Activated CD8-positive, alpha-beta memory T cell treated with anti-CD3 and anti-CD28 coated beads, Interleukin-2, amount 50 U/mL, for 4 hours (primary cell): ENCODE measurements at places on chromosomes 1 and 21.
A peak's percentile ranks its signal among the peaks of the same experiment; 100 is the strongest.

DNA sequence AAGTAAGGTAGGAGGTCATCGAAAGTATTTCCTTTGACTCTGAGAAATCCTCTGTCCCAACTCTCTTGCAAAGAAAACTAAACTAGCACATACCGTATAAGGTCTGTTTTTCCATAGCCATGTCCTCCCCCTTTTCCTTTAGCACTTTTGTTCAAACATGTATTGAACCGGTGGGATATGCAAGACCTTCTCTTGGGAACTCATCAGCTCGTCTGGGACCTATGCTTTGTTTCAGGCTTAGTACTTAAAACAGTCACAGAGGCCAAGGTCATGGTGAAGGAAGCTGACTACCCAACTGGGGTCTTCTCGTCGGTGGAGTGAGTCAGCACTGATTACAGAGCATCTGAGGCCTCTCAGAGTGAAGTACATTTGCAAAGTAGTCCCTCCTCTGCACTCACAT lies 185.0 kb downstream of the ZBTB18 start:
- DNase-seq: no peak

DNA sequence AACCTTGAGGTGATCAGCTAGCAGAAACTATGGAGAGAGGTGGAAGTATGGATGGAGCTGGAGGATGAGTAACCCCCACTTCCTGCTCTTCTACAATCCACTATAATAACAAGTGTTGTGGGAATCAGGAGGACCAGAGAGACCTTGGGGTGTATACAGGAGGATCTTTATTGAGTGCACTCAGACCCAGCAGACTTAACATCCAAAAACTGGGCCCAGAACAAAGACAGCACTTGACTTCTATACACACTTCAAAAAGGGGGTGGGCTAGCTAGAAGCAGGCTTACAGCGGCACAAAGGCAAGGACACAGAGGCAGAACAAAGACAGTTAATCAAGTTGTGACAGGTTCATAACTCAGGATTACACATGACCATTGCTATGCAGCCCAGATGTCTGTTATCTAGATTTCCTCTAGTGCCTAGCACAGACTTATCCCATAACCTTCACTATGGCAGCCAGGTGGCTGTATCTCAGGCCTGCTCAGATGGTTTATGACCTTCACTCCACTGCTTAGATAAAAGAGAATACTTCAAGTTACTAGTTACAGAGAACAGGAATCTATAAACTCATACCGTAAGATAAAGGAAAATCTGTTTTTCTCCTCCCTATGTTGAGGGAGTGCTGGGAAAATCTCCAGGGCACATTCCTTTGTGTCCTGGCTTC lies 36.1 kb upstream of the PADI2 start:
- DNase-seq: no peak

GRCh38 chr1:35745124-35745730 lies 24.6 kb downstream of the CLSPN start:
- no peak for DNase-seq

- no peak for DNase-seq
These were observed 192.2 kb downstream of the PLPP3 start for GRCh38 chr1:56387071-56387740.

DNA sequence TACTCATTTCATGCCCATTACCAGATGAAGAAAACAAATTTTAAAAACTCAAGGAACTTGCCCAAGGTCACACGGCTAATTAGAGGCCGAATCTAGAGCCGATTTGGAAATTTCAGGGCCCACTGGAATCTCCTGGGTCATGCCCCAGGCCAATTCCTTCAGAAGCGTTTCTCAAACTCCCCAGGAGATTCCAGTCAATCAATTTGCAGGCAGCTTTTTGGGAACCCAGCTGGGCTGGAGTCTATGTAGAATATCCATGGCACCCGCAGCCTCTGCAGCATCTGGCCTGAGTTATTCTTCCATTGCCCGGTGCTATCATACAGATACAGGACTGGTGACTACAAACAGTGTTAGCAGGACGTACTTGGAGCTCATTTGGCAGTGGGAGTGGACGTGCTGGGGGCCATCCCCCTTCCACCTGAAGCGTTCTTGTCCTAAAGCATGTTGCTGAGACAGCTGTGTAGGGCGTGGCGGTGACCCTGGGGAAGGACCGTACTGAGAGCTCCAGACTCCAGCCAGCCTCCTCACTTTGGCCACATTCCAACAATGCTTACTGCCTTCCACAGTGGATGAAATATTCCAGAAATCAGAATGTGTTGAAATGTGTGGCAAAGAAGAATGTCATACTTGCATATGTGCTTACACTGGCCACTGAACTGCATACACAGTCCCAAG lies 38.3 kb downstream of the ABCG1 start:
- no peak for DNase-seq

- DNase-seq: no peak
These were observed 424.5 kb upstream of the DAB1 start for GRCh38 chr1:57848406-57848805.

- DNase-seq: no peak
These were observed 581 bp downstream of the ETV3 start for GRCh38 chr1:157137408-157138219.

GRCh38 chr1:2049718-2050431 lies at the start of gene PRKCZ:
PRKCZ (plus strand) TSS chr1:2050411; CDS start chr1:2050631, 220 bp downstream.
- DNase-seq: peak; percentile 97

DNA sequence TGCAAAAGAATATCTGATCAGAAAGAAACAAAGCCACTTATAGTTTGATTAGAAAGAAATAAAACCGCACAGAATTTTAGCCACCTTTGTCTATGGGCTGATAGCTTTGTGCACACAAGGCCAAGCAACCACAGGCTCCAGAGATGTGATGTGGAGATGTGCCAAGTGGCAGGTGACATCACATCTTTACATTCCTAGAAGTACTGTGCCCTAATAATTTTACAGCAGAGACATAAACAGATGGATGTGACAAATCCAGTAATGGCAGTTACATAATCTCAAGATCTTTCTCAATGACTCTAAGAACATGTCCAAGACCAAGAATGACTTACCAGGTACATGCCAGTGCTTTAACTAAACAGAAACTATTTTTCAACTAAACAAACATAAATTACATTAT lies 159.5 kb downstream of the LTN1 start:
- no peak for DNase-seq

GRCh38 chr1:178411756-178412399 lies 84.9 kb downstream of the CLEC20A start:
- no peak for DNase-seq

DNA sequence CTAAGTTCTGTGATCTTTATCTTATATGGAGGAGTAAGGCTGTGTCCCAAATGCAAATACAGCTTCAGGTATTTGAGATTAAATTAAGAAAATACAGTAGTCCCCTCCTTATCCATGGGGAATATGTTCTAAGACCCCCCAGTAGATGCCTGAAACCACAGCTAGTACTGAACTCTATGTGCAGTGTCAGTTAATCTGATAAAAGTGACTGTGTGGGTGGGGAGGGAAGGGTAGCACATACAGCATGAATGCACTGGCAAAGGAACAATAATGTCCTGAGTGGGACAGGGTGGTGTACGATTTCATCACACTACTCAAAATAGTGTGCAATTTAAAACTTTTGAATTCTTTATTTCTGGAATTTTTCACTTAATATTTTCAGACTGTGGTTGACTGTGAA lies 83.1 kb downstream of the HS2ST1 start:
- no peak for DNase-seq

DNA sequence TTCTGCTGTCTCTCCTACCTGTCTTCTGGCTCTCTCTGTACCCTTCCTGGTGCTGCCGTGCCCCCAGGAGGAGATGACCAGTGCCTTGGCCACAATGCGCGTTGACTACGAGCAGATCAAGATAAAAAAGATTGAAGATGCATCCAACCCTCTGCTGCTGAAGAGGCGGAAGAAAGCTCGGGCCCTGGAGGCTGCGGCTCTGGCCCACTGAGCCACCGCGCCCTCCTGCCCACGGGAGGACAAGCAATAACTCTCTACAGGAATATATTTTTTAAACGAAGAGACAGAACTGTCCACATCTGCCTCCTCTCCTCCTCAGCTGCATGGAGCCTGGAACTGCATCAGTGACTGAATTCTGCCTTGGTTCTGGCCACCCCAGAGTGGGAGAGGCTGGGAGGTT lies 38.1 kb upstream of the IL19 start:
- DNase-seq: no peak

DNA sequence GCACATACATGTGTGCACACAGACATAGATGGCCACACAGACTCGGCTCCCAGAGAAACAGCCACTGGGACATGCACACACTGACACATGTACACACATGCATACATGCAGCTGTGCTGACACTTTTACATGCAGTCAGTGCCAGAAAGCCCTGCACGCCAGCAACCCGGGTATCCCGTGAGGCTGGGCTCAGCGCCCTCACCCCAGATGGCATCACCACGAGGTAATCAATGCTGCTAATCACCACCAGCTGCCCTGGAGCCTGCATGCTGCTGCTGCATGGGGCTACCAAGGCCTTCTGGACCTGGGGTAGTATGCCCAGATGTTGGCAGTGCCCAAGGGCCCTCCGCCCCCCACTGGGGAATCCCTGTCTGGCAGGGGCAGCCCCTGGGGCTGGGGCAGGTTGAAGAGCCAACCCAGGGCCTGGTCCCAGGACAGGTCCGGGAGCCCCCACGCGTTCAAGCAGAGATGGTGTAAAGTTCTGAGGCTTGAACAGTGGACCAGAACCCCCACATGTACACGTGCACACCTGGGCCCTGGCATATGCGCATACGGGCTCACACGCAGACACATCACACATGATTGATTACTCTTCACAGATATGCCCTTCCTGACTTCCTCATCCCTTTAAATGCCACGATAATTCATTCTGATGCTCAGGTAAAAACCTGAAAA lies 2.7 kb upstream of the COL16A1 start:
- no peak for DNase-seq

DNA sequence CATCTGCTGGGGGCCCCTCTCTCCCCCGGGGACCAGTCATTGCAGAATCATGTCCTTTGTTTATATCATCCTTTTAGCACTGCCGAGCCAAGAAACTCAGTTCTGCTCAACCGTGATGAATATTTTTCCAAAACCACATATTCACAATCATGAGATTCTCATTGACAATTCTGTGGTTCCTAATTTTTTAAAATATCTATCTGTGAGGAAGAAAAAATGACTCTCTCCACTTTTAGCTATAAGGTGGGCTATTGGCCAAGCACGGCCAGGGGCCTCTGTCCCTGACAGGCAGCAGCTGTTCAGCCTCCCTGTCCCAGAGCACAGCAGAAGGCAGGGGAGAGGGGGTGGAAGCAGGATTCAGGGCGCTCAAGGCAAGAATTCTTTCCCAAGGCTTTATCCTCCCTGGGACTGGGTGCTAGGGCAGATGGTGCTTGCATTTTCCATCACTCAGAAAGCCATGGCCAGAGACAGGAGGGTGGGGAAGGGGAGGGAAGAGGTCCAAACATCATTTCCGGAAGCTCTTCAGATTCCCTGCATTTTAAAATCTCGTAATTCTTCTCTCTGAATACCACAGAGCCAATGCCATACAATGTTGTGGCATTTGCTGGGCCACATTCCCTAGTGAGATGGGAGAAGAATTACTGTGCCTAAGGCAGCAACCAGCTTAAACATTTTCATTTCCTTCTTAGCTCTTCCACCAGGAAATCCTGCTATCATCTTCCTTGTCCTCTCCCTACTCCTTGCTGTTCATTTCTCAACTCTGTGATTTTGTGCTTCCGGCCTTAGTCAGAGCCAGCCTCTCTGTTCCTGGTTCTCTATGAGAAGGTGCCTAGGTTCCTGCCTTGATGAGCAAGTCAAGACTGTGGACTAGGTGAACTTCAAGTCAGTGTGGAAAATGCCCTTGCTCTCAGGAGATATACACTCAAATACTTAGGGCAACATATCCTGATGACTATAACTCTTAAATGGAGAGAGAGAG lies 60.3 kb downstream of the KCNJ6 start:
- no peak for DNase-seq

DNA sequence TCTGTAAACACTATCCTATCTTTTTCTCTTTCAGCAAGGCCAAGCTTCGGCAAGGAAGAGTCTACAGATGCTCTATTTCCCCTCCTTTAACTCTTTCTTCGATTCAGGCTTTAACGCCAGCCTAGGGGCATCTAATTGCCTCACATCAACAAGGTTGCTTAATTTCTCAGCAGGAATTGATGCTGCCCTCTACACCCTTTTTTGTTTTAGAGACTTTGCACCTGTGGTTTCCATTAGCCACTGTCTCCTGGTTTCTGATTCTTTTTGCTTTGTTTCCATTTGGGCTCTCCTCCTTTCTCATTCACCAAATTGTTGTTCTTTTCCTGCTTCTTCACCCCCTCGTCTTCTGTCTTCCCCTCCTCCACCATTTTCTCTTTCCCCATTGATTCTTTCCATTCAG lies 202.4 kb upstream of the HMCN1 start:
- no peak for DNase-seq

GRCh38 chr1:53561503-53562105 lies 102.4 kb downstream of the DMRTB1 start:
- no peak for DNase-seq

- DNase-seq: no peak
These were observed 178.7 kb downstream of the DNM3 start for GRCh38 chr1:172019976-172020375.

DNA sequence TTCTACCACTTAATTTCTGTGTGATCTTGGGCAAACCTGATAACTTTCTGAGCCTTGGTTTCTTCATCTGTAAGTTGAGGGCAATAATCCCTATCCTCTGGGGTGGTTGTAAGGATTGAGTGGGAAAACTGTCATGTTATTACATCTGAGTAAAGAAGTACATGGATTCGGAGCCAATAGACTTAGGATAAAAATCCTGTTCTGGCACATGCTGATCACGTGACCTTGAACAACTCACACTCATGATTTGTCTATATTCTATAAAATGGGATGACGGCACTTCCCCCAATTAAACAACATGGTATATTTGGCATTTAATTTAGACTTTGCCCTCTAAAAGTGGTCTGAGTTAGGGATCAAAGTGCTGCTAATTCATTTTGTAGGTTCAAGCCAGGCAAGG lies 315.5 kb downstream of the PLPP3 start:
- no peak for DNase-seq

DNA sequence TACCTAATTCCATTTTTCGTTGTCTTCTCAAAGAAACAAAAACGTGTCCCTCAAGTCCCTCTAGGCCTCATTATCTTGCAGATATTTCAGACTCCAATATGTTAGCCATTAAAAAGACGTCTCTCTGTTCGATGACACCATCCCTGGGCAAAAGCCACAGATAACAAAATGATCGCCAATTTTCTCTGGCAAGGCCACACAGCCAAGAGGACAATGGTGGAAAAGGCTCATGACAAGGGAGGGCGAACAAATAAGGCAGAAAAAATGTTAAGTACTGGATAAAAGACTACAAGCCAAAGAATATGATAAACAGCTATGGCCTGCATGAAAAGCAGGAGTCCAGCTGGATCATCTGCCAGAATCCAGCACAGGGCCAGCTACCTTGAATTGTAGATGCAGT lies 82.9 kb downstream of the TBX15 start:
- DNase-seq: no peak

GRCh38 chr21:32350981-32351380 lies 41.8 kb downstream of the URB1 start:
- DNase-seq: no peak

- DNase-seq: peak; percentile 61
These were observed 790 bp downstream of the RPS8 start for GRCh38 chr1:44775930-44776729.

- no peak for DNase-seq
These were observed 6.7 kb downstream of the KNCN start for GRCh38 chr1:46544561-46545240.

- no peak for DNase-seq
These were observed 234.3 kb downstream of the CAMTA1 start for GRCh38 chr1:7019510-7019909.
